ENCODE measurements at places on chromosomes 16 and 17. TPM values are rescaled to one million over a fixed set of nuclear protein-coding genes. Genes with fewer than 3 reads are reported as not detected.

GRCh38 chr17:29109477-29110371, 66.8 kb downstream of the PIPOX start:
- DNase-seq = no peak

- no peak for DNase-seq
These were observed 12.2 kb upstream of the ROGDI start for GRCh38 chr16:4814542-4815173.

DNA sequence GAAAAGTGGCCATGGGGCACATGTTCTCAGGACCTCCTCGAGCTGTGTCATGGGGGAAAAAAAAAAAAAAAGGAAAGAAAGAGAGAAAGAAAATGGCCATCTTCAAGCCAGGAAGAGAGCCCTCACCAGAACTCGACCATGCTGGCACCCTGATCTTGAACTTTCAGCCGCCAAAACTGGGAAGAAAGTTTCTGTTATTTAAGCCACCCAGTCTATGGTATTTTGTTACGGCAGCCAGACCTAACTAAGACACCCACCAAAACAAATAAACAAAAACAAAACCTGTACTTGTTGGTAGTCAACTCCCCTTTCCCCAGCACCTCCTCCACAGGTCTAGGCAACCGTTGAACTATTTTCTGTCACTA, 26.1 kb upstream of the SLC13A2 start:
- no peak for DNase-seq

GRCh38 chr17:78832541-78832810, 8.1 kb downstream of the USP36 start:
- DNase-seq = no peak

DNA sequence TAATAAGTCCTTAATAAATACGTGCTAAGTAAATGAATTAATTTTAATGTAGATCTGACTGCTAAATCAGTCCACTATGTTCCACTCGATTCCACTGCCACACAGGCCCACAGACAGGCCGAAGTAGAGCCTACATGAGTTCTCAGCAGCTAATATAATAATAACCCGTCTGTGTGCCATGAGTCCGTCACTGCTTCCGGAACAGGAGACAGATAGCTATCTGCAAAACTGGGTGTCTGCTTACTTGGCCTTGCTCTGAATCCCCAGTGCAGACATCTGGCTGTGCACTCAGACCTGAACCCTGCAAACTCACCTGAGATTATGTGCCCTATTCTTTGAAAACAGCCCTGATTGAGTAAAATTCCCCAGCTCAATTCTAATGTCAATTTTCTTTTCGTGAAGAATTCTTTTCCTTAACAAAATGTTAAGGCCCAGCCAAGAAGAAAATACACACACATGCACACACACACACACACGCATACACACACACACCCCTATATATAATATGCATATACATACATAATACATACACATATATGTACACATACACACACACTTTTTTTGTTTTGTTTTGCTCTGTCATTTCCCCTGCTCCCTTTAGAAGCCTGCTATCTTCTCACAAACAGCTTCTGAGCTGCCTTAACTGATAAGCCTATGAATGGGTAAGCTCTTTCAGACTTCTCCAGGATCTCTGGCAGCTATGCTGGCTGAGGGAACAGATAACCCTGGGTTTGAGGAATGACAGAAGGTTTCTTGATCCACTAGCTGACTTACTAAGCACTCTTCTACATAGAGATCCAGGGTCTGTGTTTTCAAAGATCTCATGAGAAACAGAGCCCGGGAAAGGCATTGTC, 39.8 kb upstream of the TOM1L1 start:
- no peak for DNase-seq

- DNase-seq = no peak
These were observed 9.5 kb upstream of the LGALS9 start for GRCh38 chr17:27621536-27621935.

- DNase-seq = no peak
These were observed 72.3 kb upstream of the CCL1 start for GRCh38 chr17:34435182-34435928.

Gene PAQR4
- polyA plus RNA-seq = 3.0 TPM

Gene HBA1
- 0.77 TPM for polyA plus RNA-seq

Gene SLC47A2
- not detected for polyA plus RNA-seq

Gene KRT33B
- not detected for polyA plus RNA-seq

Data from fibroblast of lung (primary cell).